Activated CD4-positive, CD25-positive, alpha-beta regulatory T cell (primary cell): ENCODE measurements at places on chromosomes 12 and 14.

- no peak for DNase-seq
These were observed 473.0 kb downstream of the DPF3 start for GRCh38 chr14:72420749-72421474.

DNA sequence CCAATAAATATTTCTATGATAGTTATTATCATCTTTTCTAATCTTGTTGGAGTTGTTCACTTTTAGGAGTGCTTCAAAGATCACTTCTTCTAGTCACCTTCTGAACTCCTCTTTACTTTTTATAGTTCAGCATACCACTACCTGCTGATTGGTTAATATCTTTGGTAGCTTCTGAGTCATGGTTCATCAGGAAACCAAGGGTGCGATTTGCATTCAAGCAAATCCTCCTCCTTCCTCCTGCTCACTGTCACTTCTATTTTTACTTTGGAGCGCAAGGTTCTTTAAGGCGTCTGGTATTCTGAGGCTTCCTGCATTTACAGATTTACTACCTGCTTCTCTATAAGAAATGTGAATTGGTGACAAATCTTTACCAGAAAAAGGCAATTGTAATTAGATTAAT, 24.0 kb downstream of the SYT1 start:
- no peak for DNase-seq

- no peak for DNase-seq
These were observed 5.0 kb downstream of the USP30 start for GRCh38 chr12:109057376-109057775.

- DNase-seq: no peak
These were observed 124.5 kb downstream of the BTG1 start for GRCh38 chr12:92020983-92021665.
